Adrenal gland (tissue), 19 donors: ENCODE measurements at places on chromosomes 11 and 22. TPM values are rescaled to one million over a fixed set of nuclear protein-coding genes. Genes with fewer than 3 reads are reported as not detected.

Gene POU2AF3
- total RNA-seq = 2.3 TPM

Gene MUC15
- not detected for total RNA-seq

DNA sequence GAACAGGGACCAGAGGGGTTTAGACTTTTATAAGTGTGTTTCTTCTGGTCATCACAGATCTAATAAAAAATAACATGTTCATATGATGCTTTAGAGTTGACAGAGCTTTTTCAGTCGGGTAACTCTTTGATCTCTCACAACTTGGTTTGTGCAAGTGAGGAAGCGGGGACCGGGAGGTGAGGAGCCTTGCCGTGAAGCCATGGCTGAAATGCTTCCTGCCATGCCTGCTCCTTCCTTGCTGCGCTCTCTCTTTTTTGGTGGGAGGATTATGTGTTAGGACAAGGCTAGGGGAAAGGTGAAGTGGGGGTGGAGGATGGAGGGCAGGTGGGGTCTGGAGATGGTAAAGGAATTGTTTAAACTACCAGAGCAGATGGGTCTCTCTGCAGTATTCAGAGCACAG lies 23.8 kb downstream of the TEAD1 start:
- no peak overlapping the region for H3K27ac ChIP-seq
- H3K4me1 ChIP-seq = peaks cover 48% of the 10 kb centered on the region
- H3K27me3 ChIP-seq = no peaks in the 10 kb centered on the region
- no peaks in the 10 kb centered on the region for H3K36me3 ChIP-seq
- no peak for DNase-seq

GRCh38 chr11:119729581-119729927 lies 554 bp upstream of the NECTIN1 start:
- H3K4me3 ChIP-seq = peak overlapping the region; percentile 62
- peak overlapping the region; percentile 87 for H3K27ac ChIP-seq
- H3K4me1 ChIP-seq = peaks cover 24% of the 10 kb centered on the region
- no peak for DNase-seq

DNA sequence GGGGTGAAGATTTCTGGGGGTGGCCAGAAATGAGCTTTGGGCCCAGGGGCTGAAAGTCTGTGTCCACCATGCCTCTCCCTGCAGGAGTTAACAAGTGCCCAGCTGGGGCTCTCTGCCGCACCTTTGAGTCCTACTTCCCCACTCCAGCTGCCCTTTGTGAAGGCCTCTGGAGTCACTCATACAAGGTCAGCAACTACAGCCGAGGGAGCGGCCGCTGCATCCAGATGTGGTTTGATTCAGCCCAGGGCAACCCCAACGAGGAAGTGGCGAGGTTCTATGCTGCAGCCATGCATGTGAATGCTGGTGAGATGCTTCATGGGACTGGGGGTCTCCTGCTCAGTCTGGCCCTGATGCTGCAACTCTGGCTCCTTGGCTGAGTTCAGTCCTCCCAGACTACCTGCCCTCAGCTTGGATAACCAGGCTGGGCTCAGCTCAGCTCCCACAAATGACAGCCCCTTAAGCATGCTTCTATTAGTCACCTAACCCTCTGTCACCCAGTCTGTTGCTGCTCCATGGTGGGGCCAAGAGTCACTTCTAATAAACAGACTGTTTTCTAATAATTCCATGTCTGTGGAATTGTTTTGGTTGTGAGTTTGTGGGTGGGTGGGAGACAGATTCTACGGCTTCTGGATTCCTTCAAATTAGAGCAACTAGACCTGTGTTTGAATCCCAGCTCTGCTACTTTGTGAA lies 3.0 kb upstream of the INPPL1 start:
- peak overlapping the region; percentile 13 for H3K27ac ChIP-seq
- no peaks in the 10 kb centered on the region for H3K27me3 ChIP-seq

DNA sequence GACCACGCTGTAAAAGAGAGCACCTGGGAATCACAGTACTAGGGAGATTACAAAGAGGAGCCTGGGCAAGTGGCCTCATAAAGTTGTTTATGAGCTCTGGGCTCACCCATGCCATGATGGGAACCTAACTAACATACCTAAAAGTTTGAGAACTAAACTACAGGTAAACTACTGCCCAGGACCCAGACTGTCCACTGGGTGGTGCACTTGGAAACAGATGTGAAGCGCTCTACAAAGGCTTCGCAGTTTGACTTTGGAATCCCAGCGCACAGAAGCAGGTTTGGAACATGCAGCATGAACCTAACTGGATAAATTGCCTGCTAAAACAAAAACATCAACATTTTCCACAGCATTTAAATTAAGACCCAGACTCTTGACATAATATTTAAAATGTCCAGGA lies 418.6 kb downstream of the FAM181B start:
- no peaks in the 10 kb centered on the region for H3K4me1 ChIP-seq
- H3K27me3 ChIP-seq = no peaks in the 10 kb centered on the region
- H3K27ac ChIP-seq = no peak overlapping the region
- H3K36me3 ChIP-seq = no peaks in the 10 kb centered on the region
- peak; percentile 26 for DNase-seq
